ENCODE measurements at places on chromosomes 12 and 14.

GRCh38 chr12:58106195-58106594 is 164.8 kb downstream of the ATP23 start:
- peak; percentile 32 for DNase-seq

- DNase-seq = no peak
Observed at GRCh38 chr12:45928309-45928708, 62.1 kb downstream of the SCAF11 start.

GRCh38 chr12:26721800-26722199 is 111.2 kb downstream of the ITPR2 start:
- DNase-seq = peak; percentile 31

DNA sequence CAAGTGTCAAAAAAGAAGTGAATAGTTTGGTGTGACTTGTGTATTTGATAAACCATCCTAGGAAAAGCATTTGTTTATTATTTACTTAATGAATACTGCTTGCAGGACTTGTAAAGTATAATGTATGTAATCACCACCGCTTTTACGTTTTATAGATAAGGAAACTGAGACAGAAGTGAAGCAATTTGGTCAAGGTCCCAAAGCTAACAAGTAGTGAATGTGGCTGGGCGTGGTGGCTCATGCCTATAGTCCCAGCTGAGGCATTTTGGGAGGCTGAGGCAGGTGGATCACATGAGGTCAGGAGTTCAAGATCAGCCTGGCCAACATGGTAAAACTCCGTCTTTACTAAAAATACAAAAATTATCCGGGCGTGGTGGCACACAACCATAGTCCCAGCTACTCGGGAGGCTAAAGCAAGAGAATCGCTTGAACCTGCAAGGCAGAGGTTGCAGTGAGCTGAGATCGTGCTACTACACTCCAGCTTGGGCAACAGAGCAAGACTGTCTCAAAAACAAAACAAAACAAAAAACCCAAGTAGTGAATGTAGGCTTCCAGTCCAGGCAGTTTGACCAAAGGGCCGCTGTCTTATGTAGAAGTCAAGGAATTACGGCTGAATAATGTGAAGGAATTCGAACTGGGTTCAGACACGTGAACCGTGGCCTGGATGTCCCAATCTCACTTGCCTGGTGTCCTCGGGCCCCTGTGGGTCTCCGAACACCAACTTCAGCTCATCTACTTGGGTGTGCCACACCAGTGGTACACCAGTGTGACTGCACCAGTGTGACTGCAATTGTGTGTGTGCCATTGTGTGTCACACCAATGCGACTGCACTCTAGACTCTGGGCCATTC is 88.3 kb upstream of the MED13L start:
- no peak for DNase-seq

GRCh38 chr12:98439471-98439951 is 75.9 kb upstream of the TMPO start:
- no peak for DNase-seq

- no peak for DNase-seq
Observed at GRCh38 chr12:85530456-85530855, 250.4 kb downstream of the ALX1 start.

DNA sequence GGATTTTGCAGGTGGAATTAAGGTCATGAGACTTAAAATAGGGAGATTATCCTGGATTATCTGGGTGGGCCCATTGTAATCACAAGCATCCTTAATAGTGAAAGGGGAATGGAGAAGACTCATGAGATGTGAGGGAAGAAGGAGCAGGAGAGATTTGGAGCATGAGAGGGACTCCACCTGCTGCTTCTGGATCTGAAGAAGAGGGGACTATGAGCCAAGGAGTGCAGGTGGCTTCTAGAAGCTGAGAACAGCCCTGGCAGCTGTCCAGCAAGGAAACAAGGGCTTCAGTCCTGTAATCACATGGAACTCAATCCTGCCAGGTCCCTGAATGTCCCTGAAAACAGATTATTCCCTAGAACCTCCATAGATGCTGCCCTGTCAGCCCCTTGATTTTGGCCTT is 67.8 kb downstream of the PELI2 start:
- DNase-seq = no peak

GRCh38 chr14:93952829-93953228 is 23.5 kb downstream of the ASB2 start:
- no peak for DNase-seq

GRCh38 chr12:6275928-6276887 is 34.3 kb upstream of the PLEKHG6 start:
- DNase-seq = no peak

DNA sequence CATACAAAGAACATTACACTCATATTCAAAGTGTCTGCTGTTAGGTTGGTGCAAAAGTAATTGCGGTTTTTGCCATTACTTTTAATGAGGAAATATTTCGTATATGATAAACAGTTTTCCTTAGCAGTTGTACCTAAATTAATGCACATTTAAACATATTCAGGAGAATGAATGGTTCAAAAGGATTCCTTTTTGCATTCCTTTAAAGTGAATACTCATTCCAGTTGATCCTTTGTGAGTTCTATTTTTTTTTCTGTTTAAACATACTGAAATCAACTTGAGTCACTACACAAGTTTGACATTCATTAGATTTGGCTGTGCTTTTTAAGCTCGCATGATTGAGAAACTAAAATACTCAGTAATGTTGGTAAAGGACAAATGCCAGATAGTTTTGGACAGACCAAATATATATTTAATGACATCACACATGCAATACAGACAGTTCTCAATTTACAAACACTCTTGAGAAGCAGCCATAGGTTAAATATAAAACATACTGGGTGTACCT is 13.8 kb upstream of the SLC38A2 start:
- DNase-seq = no peak

DNA sequence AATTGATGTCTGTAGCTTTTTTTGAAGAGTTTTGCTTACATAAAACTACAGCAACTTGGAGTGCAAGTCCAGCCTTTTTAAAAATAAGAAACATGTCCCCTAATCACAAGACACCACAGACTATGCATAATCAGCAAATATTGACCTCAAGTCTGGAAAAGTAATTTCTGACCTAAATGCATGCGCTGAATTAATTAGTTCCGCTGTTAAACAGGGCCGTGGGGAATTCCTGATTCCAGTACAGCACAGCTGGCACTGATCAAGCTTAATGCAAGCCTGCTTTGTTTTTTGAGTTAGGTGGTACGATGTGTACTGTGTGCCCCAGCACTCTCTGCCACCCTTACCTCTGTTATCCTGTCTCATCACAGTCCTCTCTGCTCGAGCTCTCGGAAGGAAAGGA is 9.2 kb downstream of the MLH3 start:
- DNase-seq = no peak

- no peak for DNase-seq
Observed at GRCh38 chr12:110431957-110432587, 18.1 kb downstream of the ARPC3 start.

DNA sequence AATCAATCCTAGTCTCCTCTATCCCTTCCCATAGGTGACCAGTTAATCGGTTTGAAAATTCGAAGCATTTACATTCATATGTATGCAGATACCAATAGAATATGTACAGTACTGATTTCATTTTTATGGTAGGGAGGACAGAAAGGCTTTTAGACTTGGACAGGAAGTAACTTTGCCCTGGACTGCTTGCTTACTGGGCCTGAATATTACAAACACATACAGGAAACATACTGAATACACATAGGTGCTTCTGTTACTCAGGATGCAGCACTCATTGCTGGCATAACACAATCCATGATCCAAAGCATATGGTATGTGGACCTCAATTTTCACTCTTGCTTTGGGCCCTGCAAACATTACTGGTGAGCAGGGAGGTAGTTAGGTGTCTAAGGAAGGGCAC is 71.1 kb downstream of the CATSPERB start:
- no peak for DNase-seq

DNA sequence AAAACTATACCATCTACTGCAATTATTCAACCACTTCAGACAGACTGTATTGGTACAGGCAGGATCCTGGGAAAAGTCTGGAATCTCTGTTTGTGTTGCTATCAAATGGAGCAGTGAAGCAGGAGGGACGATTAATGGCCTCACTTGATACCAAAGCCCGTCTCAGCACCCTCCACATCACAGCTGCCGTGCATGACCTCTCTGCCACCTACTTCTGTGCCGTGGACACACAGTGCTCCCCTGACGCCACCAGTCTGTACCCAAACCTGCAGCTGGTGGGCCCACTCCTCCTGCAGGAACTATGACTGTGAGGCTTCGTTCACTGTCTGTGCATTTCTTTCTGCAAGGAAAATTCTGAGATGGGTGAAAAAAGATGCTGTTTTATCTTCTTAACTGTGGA is 284.7 kb downstream of the DAD1 start:
- DNase-seq = no peak

DNA sequence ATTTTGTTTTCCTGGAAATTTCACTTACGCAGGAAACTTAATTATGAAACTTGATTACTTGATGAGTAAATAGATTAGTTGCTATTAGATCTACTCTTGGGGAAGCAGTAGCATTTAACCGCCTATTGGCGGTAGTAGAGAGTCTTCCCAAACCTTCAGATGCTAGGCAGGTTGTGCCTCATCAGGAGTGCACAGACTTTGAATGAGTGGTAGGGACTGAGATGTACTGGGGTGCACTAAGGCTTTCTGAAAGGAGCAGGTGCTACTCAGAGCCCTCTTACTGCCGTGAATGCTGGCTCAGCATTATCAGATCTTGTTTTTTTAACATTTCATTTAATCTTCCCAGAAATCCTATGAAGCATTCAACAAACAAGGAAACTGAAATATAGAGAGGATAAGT is 7.7 kb downstream of the GATC start:
- DNase-seq = no peak

GRCh38 chr12:75317784-75318183 is 12.3 kb downstream of the CAPS2 start:
- DNase-seq = no peak

- no peak for DNase-seq
Observed at GRCh38 chr12:94231709-94232108, 83.3 kb downstream of the PLXNC1 start.

DNA sequence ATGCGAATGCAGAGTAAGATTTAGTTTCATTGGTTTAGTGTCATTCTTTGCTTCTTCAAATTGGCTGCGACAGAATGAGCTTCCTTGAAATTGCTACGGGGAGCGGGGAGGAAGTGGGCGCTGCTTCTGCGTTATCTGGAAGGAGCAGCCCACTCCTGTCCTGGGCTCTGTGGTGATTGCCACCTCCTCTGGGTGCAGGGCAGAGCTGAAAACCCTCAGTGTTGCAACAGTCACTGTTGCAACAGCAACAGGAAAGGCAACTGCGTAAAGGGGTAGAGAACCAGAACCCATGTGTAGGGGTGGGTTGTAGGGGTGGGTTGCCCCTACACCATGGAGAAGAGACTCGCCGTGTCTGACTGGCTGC is 57.7 kb downstream of the MAX start:
- DNase-seq = no peak

GRCh38 chr12:91074851-91075250 is 17.0 kb upstream of the KERA start:
- no peak for DNase-seq

DNA sequence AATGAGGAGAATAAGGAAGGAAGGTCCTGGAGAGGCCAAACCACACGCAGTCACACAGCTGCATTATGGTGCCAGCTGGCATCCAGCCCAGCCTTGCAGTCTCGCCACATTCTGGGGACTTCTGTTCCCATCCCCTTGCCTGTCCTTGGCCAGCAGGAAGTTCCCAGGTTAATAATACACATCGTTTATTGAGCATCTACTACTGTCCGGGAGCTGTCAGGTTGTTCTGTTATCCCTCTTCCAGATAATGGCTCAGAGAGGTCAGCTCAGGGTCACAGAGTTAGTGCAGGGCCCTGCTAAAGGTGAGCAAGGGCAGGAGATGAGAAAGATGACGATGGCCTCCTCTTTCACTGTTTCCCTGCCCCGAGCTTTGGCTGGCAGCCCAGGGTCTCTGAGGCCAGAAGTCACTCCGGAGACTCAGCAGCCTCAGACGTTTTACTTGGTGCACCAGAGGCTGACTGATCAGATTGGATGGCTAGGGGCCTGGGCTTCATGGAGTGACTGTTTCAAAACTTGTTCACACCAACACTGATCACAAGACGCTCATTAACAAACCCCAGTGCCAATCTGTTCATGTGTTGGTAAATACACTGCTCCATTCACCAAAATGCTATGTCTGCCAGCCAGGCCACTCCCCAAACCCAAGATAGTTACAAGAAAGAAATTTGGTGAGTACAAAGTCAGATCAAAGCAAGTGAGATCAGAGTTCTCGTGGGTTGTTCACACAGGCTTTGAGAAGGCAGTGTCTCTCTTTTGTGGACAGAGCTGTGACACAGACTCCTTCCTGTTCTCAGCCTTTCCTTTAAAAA is 79.2 kb downstream of the B4GALNT3 start:
- peak; percentile 56 for DNase-seq

- peak; percentile 32 for DNase-seq
Observed at GRCh38 chr14:26008290-26008689, 589.5 kb downstream of the NOVA1 start.

DNA sequence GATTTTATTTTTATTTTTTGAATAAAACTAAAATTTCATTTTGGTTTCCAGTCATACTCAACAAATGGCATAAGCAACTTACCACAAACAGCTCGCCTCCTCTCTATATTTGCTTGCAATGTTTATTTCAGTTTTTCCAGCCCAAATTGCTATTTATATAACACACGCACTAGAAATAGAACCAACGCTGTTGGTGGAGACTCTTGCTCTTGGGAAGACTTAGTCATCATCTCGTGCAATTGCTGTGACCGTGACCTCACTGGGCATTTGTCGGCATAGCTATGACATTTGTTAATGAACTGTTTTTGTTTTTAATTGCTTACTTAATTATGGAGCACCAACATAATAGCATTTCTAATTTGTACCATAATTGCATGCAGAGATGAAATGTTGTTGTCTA is 153.1 kb upstream of the OTX2 start:
- DNase-seq = no peak

- DNase-seq = no peak
Observed at GRCh38 chr12:87870493-87871460, 158.4 kb downstream of the C12orf50 start.

- no peak for DNase-seq
Observed at GRCh38 chr14:87960013-87960787, 32.8 kb downstream of the GALC start.

GRCh38 chr12:48903982-48904411 is 21.3 kb downstream of the FKBP11 start:
- DNase-seq = peak; percentile 62

GRCh38 chr14:37594971-37595808 is at the start of the genes FOXA1 and TTC6:
TSS of gene FOXA1 (minus strand) at chr14:37595249. CDS start at chr14:37594972, 277 bp downstream.
TSS of gene TTC6 (plus strand) at chr14:37595629. CDS start at chr14:37622065, 26,436 bp downstream.
- DNase-seq = peak; percentile 74

All from NCI-H446 (cell line).